ENCODE measurements at places on chromosomes 13 and 19.

DNA sequence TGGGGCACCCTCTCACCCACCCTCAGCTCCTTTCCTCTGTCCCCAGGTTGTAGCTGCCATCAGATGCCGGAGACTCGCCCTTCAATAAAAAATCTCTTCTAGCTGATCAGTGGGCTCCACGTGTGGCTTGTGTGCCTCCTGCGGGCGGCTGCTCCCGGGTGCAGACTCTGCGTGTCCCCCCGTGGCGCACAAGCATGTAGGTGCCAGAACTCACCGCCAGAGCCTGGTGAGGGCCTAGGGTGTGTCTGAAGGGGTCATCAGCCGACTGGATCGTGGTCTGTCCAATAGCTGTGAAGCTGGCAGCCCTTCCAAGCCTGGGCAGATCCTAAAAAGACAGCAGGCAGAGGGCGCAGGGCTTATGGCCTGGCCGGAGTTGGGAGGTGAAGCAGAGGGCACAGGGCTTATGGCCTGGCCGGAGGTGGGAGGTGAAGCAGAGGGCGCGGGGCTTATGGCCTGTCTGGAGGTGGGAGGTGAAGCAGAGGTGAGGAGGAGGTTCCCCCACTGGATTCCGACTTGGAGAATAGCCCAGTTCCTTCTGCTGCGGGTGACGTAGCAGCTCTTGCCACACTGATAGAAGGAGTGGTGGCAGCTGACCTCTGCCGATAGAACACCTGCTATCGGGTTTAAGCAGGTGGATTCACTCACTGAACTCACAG, 11.7 kb downstream of the NOP53 start:
- no peak for DNase-seq

- no peak for DNase-seq
Measured at GRCh38 chr19:48631225-48631624, 6.0 kb downstream of the DBP start.

DNA sequence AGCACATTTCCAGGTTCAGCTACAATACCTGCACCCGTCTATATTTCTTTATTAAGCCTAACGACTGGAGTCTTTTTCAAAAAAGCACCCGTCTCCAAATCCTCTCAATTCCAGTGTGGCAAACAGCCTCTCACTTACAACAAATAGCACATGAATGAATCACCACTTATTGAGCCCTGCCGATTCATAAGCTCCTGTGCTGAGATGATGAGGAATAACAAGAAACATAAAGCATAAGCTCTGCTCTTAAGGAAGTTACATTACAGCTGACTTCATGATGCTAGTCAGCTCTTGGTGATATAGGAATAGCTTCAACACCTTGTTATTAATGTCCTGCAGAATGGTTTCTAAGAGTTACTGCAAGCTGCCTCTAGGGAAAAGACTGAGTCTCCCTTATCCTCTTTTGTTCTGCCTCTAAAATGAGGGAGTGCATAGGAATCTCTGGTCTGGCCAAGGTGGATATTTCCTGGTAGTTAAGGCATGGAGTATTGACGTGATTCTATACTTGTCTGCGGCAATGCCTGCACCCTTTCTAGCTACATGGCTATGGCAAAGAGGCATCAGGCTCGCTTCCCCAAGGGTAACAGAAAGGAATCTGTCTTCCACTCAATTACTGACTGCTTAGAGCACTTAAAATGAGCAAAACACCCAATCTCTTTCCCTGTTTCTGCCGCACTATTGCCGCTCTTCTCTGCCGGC, 195.7 kb downstream of the KLF12 start:
- DNase-seq: no peak

DNA sequence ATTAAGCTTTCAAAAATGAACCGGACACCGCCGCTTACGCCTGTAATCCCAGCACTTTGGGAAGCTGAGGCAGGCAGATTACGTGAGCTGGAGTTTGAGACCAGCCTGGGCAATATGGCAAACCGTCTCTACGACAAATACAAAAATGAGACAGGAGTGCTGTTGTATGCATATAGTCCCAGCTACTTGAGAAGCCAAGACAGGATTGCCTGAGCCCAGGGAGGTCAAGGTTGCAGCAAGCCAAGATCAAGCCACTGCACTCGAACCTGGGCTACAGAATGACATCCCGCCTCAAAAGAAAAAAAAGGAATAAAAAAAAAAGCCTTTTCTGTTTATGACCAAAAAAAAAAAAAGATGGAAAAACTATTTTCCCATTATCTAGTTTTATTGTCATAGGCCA, 96.4 kb downstream of the RBM26 start:
- DNase-seq: no peak

- DNase-seq: no peak
Measured at GRCh38 chr19:15443325-15443724, 6.4 kb downstream of the WIZ start.

- peak; percentile 78 for DNase-seq
Measured at GRCh38 chr13:30577401-30577852, 40.3 kb upstream of the USPL1 start.

DNA sequence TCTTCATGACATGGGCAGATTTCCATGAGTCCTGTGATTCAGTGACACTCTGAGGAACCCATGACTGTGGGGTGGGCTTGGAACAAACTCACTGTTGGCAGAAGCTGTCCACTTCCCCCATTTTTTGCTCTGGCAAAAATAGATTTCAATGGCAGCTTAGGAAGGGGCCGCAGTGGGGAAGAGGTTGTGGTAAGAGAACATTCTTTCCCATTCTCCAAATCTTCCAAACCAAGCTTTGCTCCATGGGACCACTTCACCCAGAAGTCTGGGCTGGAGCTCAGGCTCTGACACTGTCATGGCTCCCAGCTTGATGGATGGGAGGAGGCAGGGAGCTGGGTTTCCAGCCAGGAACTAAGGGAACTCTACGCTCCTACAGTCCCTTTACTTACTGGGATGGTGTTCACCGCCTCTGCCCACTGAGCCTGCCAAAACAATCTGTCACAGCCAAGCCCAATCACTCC, 24.9 kb upstream of the MEDAG start:
- DNase-seq: no peak

All from suppressor macrophage treated with lipopolysaccharide for 1 hour (primary cell).